ENCODE measurements at places on chromosomes 13 and 19.

DNA sequence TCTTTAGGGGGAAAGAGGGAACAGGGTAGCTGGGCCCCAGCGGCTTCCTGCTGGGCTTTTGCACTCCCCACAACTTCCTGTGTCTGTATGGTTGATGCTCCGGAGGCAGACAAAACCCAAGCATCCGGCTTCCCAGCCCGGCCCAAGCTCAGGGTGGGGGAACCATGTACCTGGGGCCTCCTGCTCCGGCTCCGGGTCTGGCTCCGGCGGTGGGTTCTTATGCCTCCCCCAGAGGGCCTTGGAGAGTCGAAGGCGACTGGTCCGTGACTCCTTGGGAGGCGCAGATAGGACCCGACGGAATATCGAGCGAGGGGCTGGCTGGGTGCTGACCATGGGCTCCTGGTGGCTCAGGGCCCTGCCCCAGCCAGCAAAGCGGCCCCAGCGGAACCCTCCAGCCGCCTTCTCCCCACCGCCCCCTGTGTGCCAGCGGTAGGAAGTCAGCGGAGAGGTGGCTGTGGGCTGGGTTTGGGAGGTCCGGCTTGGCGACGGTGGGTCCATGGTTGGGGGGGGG, 428 bp downstream of the RASAL3 start:
- peak; percentile 57 for DNase-seq

DNA sequence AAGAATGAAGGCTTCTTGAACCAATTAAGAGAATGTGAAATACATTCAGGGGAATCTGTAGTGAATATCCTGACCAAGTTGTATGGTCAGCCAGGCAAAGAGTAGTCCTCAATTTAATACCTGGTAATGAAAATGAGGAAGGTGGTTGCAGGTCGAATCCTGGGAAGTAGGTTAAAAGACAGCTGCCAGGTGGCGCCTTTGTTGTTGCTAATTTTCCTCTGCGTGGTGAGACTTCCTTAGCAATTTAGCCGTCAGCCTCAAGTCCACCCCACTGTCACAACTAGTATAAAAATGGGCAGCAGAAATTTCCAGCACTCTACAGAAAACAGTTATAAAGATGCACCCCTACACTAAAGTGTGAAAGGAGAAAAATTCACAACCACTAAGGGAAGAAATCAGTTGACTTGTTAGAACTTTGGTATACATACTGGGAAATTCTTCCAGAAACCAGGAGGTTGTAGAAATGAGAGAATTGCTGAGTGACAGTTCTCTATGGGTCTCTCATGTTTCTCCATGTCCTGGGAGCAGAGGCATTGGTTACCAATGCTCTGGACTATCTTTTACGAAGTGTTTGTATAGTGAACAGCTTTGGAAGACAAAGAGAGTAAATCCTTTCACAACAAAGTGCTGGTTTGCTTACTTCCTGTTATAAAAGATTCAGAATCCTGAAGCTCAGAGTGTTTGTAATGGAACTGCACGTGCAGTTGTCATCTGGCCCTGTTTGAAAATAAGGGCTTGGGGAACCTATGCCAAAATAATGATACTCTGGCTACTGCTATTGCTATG, 235.9 kb downstream of the NHLRC3 start:
- no peak for DNase-seq

DNA sequence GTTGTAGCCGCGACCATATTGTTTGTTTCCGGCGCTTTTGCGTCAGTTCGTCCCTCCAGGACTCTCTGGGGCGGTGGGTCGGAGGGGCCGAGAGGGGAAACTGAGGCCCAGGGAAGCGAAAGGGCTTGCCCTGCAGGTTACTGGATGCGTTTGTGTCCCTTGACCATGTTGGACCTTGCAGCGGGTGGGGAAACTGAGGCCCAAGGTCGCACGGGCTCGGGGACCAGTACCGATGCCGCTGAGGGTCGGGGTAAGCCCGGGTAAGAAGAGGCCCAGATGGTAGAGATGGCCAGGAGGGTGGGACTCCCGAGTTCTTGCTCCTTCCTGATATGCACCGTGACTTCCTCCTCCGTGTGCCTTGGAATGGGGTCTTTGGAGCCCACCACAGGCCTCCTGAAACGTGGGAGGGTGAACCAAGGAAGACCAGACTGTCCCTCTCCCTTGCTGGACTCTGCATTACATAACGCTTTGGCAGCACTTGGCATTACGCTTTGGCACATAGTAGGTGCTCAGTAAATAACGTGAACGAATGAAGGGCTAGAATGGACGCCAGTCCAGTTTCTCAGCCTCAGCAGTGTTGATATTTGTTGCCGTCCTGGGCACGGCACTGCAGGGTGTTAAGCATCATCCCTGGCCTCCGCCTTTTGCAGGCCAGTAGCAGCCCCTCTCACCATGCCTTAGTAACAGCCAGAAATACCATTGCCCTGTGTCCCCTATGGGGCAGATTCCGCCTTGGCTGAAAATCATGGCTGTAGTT, 743 bp downstream of the CHAF1A start:
- no peak for DNase-seq

DNA sequence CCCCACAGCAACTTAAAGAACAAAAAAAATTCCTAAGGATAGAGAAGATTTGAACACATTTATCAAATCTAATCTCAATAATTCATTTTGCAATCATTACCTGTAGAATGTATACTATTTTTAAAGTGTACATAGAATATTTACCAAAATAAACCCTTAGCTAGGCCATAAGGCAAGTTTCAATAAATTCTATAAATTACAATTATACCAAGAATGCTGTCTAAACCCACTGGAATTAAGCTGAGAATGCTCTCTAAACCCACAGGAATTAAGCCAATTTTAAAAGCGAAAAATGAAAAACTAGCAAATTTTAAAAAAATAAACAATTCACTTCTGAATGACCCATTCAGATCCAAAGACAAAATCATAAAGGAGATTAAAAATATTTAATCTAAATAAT, 540.4 kb upstream of the NBEA start:
- no peak for DNase-seq

DNA sequence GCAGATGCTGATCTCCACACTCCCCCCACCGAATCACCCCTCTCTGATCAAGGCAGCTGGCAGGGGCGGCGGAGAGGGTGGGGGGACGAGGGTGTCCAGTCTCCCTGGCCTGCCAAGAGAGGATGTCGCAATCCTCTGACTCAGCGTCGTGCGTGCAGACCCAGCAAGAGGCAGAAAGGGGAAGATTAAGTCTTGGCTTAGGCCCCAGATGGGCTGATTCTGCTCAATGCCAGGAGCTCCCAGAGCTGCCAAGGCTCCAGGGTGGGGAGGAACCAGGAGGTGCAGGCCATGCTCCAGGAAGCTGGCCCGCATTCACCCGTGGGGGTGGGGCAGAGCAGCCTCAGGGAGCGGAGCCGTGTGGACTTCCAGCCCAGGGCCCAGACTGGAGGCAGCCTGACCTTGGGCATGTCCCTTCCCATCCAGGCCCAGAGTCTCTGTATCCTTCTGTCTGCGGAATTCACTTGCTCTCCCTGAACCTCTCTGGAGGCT, 6.6 kb upstream of the BCL3 start:
- DNase-seq = no peak

GRCh38 chr19:45887200-45887710, 1.3 kb upstream of the IRF2BP1 start:
- no peak for DNase-seq

DNA sequence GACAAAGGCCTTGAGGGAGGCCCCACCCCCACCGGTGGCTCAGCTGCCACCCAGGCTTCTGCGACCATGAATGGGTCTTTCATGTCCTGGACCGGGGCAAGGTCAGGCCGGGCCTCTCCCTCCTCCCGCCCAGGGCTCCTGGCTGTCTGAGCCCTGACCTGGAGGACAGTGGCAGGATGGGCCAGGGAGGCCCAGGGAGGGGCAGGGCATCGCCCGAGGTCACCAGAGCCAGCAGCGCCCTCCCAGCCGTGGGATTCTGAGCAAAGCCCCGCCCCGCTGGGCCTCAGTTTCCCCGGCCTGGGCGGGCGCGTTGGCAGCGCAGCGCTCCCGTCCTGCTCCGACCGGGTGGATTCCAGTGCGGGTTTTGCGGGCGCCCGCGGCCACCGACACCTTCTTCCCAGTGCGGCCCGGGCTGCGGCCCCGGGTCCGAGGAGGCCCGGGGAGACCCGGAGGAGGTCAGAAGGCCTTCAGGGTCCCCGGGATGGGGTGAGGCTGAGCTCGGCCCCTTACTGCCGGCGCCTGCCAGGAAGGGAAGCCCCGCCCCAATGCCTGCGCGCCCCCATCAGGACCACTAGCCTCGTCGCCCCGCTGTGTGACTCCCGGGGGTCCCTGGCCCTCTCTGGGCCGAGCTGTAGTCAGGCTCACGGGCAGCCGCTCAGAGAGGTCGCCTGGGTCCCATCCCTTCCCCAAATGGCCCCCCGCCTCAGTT, 24.6 kb upstream of the SEMA6B start:
- no peak for DNase-seq

DNA sequence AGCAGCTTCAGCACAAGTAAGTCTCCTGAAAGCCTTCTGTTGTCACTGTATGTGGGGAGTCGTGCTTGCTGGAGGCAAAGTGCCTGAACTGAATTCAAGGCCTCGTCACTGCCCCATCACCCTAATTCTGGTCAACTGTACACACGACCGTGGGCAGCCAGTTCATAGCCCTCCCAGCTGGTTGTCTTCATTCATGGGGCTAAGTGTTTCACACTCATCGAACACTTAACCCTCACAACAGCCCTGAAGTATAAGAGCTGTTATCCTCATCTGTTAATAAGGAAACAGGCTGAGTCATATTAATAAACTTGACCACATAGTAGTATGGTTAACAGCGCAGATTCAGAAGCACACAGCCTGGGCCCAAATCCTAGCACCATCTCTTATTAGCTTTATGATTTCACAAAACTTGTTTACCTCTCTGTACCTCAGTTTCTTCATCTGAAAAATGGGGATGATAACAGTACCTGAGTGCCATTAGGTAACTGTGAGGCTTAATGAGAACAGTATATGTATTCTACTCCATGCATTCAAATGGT, 66.7 kb downstream of the CDADC1 start:
- DNase-seq = no peak

DNA sequence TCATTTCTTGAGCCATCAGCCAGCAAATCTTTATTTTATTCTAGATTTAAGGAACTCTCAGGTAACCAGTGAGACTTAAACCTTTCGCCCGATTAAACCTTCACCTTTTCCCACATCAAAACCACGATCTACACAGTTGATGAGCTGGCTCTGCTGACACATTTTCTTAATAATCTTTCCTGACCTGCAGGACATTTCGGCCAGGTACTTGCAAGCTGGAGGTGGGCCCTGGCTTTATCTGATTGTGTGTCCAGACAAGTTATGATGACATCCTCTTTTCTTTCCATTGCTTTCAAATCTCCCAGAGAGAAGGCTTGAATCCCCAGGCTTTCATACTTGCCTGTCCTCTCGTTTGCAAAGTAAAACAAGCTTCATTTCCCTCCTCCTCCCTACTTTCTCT, 144.2 kb downstream of the EFNB2 start:
- DNase-seq = no peak

DNA sequence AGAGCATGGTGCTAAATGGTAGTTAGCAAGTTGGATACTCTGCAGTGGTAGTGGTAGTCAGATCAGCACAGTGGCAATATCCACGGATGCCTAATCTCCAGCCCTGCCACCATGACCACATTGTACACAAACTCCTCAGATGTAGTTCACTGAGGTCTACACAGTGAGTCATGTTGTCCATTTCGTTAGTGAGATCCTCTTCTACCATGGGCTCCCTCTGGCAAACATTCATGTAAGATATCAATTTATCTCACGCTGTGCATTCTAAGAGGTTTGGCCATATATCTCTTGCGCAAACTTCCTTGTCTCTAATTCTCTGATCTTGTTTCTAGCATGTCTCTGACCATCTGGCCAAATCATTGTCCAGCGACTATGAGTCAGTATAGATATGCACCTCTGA, 58.2 kb downstream of the POLR1D start:
- DNase-seq = no peak

GRCh38 chr19:46030812-46031550, 8.1 kb upstream of the PGLYRP1 start:
- no peak for DNase-seq

DNA sequence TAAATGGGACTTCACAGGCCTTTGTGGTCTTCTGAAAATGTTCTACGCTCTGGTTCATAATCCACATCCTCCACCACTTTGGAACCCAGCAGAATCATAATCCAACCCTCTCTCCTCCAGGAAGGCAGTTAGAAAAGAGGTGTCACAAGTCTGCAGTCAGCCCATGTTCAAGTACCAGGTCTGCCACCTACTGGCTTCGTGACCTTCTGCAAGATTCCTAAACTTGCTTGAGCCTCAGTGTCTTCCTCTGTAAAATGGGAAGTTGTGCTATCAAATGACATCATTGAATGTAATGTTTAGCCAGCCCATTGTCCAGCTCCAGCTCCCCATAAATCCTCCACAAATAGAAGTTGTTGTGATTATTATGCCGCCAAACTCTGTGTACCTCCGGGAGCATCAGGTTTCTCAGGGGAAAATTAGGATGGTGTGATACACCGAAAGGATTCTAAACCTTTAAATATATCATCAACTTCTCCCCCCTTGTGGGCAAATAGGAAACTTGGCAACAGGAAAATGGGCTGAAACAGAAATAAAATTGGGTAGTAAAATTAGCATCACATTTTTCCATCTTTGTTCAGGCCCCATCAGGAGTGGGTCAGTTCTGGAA, 109.7 kb downstream of the NUFIP1 start:
- no peak for DNase-seq

GRCh38 chr19:51809787-51810186, 14.8 kb downstream of the FPR3 start:
- DNase-seq = no peak

DNA sequence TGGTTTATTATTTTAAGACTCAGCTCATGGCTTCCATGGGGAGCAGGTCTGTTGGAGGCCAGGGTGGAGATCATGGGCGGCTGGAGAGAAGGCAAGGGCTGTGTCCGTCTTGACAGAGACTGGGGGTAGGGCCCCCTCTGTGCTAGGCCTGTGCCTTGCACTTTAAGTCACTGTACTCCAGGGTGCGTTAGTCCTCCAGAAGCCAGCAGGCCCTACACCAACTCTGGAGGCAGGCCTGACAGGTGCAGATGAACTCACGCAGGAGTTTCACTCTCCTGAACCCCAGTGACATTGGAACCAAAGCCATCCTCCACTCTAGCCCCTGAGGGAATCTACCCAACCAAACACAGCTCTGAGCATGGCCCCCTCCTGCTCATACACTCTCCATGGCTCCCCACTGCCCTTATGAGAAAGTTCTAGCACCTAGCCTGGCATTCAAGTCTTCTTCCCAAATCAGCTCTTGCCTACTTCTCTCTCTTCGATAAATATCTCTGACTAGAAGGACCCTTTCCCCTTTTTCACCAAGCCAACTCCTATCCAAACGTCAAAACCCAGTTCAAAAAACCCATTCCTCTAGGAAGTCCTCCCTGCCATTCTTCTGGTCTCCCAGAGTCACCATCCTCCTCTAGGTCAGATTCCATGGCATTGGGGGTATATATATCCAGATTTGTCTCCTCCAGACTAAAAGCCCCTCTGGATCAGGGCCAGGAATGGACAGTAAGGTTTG, 15.1 kb downstream of the MEF2B start:
- DNase-seq = no peak

- DNase-seq = no peak
These were observed 12.2 kb downstream of the SUGP2 start for GRCh38 chr19:19021115-19021514.
